Islet precursor cell (in vitro differentiated cells): ENCODE measurements at places on chromosomes 6 and 20.
A peak's percentile ranks its signal among the peaks of the same experiment; 100 is the strongest.

DNA sequence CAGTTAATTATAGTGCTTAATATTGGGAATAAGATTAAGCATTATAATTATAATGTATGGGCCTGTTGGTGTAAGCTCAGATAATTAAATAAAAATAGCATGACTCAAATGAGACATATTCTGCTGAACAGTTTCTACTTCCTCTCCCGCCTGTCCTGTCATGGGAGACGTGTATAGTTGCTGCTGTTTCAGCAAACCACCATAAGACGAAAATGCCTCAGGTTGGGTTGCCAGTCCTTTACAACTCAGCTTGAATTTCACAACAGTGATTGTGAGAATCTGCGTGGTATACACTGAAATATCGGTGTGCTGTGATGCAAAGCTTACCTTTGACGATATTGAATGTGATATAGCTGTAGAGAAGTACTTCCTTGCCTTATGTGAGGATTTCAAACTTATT is 99.5 kb downstream of the POPDC3 start:
- DNase-seq: no peak

GRCh38 chr6:116512111-116512559 is 696 bp downstream of the CALHM5 start:
- DNase-seq: no peak

- DNase-seq: no peak
Observed at GRCh38 chr6:100458841-100459591, 5.7 kb downstream of the SIM1 start.

GRCh38 chr6:137736911-137737310 is 130.1 kb upstream of the TNFAIP3 start:
- no peak for DNase-seq

- peak; percentile 90 for DNase-seq
Observed at GRCh38 chr6:41966961-41967311, 25.3 kb upstream of the CCND3 start.

DNA sequence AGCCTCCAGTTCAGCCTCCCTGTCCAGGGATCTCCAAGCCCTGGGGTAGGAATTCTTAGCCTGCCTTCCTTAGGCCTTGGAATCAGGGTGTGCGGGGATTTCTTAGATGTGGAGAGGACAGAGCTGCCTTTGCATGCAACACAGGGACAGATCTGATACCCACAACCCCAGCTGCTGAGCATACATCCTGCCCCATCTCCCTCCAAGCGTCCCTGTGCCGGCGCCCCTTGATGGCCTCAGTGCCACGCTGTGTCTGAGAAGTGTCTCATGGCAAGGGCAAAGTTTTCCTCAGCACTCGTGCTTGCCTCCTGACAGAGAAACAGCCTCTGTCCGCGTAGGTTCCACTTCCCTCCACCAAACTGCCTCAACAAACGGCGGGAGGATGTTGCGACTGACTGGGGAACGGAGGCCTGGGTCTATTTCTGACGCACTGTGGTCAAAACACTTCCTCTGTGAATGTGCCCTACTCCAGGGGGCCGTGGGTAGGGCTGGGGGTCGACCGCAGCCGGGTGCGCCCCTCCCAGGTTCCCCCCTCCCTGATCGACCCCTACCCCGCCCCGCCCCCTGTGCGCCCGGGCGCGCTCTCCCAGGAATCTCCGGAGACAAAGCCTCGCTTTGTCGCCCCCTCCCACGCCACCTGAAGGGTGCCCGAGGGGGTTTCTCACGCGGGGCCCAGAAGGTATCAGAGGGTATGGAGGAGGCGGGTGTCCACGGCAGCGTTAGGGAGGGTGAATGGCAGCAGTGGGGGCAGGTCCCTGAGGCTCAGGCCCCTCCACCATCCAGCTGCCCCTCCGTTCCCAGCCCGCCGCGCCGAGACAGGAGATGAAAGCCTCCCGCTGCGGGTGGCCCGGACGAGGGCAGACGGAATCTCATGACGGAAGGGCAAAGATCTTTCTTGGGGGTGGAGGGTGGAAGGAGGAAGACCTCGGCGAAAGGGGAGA is 806 bp downstream of the MICAL1 start:
- peak; percentile 59 for DNase-seq

- DNase-seq: no peak
Observed at GRCh38 chr6:168903613-168904345, 349.9 kb downstream of the THBS2 start.

DNA sequence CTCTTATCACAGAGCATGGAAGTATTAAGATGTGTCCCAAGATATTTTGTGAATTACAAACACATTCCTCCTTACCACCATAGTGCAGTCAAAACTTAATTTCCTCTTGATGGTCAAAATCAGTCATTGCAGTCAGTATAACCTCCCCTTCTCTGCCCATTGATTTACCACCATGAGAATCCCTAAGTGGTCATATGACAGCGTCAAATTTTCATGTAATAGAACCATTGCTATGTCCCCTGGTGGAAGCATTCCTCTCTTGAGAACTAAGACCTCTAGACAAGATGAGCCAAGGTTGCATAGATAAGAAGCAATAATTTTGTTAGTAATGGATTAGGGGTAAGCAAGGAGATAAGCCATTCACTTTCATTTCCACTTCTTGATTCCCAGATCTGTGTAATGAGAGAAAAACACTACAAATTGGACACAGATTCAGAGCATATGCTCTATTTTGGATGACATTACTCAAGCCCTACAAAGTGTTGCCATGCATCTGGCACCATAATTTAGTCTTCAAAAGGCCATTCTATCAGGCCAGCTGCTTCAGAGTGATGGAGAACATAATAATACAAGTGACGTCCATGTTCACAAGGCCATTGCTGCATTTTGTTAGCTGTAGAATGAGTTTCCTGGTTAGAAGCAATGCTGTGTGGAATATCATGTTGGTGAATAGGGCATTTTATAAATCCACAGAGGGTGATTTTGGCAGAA is 49.6 kb upstream of the PDE7B start:
- no peak for DNase-seq

GRCh38 chr6:53358440-53359094 is 9.8 kb upstream of the ELOVL5 start:
- DNase-seq: no peak

- no peak for DNase-seq
Observed at GRCh38 chr6:34247481-34248197, 1.2 kb downstream of the SMIM29 start.

DNA sequence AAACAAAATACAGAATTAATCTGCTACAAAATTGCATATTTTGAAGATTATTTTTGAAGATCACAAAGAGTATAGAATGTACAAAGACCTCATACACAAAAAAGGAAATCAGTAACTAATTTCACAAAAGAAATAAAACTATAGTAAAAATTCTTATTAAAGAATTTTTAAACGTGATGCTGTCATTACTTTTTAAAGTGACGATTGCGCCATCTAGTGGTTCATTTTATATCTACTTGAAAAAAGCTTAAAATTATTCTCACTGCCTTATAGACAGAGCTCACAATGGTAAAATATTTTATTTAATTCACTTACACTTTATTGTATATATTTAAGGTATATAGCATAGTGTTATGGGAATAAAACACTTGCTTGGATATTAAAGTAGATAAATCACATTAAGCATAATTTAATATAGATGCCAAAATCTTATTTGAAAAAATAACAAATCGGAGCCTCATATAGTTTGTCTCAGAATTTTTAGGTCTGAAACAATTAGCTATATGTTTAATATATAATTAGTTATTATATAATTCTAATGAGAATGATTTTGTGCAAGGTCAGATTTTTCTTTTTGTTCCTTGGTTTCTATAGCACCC is 128.8 kb downstream of the PHF3 start:
- DNase-seq: no peak

- no peak for DNase-seq
Observed at GRCh38 chr6:105838171-105838570, 248.0 kb upstream of the PRDM1 start.

- no peak for DNase-seq
Observed at GRCh38 chr20:63691711-63692435, 4.6 kb upstream of the TNFRSF6B start.

DNA sequence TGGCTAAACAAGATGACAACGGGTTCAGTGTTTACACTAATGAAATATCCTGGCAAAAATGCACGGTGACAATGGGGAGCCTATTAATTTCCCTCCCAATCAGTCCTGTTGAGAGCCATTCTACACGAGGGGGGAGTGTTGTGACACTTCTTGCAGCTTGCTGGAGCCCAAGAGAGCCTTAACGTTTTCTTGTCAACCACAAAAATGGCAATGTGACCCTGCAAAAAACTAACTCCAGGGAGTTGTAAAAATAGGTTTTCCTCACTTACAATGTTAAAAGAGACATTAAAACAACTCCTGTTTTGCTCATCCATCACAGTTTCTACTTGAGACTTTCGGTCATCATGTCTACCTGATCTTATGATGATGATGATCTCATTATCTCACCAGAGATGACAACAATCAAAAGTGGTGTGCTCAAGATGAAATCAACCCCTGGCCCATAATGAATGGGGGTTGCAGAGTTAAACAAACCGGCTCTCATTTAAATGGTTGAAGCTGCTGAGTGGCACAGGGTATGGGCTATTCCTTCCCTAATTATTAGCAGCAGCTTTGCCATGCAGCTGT is 57.9 kb downstream of the GJA10 start:
- DNase-seq: no peak

DNA sequence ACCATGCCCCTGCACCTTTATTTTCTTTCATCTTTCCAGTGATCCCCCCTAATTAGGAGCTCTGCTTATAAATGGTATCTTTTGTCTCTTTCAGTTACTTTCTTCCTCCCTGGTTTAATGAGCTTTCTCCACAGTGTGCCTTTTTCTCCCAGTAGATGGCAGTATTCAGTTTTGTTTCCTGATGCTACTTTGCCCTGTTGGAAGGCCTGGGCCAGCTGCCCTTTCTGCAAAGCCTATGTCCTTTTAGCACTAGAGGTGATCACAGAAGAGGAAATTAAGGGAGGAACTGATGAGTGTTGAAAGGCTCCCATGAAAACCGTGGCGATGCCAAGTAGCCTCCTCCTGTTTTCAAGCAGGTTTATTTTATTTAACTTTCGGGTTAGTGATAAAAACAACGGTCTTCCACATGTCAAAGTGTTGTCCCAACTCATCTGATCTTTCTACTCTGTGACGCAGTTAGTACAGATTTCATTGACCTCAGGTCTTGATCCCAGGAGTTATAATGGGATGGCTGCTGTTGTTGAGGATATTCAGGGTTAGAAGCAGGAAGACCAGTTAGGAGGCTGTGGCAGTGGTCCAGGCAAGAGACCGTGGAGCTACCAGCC is 184.2 kb upstream of the BMP2 start:
- DNase-seq: peak; percentile 71

DNA sequence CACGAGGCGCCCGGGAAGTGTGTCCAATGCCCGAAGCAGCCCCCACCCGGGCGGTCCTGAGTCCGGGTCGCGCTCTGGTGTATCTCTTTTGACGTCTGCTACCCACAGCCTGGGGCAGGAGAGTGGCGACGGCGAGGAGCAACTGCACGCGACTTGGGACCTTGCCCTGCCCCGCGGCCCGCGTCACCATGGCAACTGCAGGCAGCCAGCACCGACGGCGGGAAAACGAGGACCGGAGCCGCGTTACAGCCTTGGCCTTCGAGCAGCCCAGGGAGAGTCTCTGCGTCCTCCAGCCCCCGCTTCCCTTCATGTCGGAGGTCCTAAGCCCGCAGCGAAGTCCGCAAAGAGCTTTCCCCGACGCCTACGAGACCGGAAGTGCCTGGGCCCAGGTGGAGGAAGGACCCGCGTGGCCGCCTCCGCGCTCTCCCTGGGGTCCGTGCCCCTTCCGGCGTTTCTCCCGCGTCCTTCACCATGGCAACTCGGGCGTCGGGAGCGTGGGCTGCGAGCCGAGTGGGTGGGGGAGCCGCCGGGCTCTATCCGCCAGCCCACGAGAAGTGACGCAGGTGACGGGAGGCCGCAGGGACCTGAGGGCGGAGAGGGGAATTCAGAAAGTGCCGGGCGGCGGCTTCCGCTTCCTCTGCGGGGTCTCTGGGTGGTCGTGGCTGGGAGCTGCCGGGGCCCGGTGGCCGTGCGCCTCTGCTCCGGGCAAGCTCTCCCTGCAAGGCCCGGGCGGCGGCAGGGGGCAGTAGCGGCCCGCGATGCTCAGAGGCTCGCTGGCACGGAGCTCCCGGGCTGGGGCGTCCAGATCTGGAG is 88.6 kb upstream of the TGM3 start:
- DNase-seq: peak; percentile 93

DNA sequence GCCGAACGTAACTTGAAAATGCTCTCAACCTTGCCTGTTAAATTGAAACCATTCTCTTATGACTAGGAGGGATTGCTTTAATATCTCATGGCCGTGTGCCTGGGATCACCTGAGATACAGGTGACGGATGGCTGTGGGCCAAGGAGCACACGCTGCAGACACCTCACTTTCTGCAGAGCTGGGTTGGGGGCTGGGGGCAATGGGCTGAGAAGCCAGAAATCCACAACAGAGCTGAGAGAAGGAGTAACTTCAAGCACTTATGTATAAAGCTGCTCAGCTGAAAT is 170.9 kb downstream of the DTNBP1 start:
- DNase-seq: no peak

- DNase-seq: no peak
Observed at GRCh38 chr6:18380158-18380836, 6.9 kb upstream of the RNF144B start.

GRCh38 chr6:95978230-95978629 is 37.5 kb upstream of the FUT9 start:
- DNase-seq: no peak

GRCh38 chr6:43932259-43933147 is 162.5 kb downstream of the VEGFA start:
- no peak for DNase-seq

DNA sequence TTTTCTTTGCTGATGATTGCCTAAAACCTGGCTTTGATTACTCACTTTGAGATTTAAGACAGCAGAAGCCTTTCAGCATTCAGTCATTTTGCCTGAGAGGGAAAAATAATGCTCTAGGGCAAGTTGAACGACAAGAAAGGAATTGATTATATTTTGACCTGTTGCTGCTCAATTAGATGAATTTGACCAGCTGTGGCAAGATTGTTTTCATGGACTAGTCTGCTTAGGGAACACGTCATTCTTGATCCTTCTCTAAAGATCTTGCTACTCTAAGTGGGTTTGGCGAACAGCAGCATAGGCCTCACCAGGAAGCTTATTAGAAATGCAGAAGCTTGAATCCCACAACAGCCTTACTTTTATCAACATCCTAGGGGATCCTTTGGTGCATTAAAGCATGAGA is 59.7 kb upstream of the PHACTR1 start:
- no peak for DNase-seq

- no peak for DNase-seq
Observed at GRCh38 chr20:58344741-58345140, 35.2 kb downstream of the RAB22A start.

- DNase-seq: peak; percentile 27
Observed at GRCh38 chr20:46062151-46062550, 27.6 kb downstream of the NCOA5 start.

- no peak for DNase-seq
Observed at GRCh38 chr6:154602708-154603107, 92.2 kb upstream of the CNKSR3 start.

GRCh38 chr6:32184084-32184640 is at the start of gene AGER:
TSS of gene AGER (minus strand) at chr6:32184253. CDS start at chr6:32184222, 31 bp downstream.
- no peak for DNase-seq

- no peak for DNase-seq
Observed at GRCh38 chr6:6646384-6646783, 57.9 kb downstream of the LY86 start.

- no peak for DNase-seq
Observed at GRCh38 chr6:145347216-145347615, 388.1 kb downstream of the EPM2A start.

- no peak for DNase-seq
Observed at GRCh38 chr6:30600451-30600961, 16.5 kb downstream of the PPP1R10 start.
